ENCODE measurements at places on chromosomes 12 and 14.

DNA sequence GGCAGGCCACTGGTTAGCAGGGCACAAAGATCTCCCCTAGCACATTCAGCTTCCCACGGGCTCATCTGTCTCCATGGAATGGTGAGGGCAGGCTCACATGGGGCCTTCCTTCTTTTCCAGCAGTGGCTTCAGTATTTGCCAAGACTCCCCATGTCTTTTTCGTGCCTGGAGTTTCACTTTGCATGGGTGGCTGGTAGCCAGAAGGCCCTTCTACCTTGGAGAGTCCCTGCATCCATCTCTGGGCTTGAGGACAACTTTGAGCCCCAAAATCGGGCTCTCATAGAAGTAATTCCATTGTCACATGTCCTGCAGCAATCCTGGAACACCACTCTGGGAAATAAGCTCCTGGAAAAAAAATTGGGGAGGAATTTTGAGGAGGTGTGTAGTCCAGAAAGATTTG, 42.1 kb downstream of the NFKBIA start:
- no peak for DNase-seq

DNA sequence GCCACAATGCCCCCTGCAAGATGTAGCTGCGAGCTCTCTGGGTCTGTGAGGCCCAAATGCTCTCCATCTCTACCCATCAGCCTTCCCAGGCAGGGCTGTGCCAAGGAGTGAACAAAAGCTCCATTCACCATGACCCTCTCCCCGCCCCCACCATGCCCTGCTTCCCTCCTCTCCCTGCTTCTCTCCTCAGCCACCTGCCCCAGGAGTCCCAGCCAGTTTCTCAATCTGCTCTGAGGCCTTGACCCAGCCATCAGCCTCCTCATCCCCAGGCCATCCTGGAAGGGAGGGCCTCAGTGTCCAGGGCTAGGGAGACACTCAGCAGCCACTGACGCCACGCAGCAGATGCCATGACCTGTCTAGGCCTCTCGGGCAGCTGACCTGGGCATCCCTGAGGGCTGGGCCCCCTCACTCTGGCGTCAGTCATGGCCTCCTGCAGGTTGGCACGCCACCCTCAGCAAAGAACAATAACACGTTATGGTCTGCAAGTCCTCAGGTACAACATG, 8.5 kb upstream of the KRT5 start:
- DNase-seq = no peak

- no peak for DNase-seq
Observed at GRCh38 chr14:42517806-42518500, 911.3 kb downstream of the LRFN5 start.

GRCh38 chr12:700016-700415, 36.8 kb upstream of the NINJ2 start:
- DNase-seq = no peak

DNA sequence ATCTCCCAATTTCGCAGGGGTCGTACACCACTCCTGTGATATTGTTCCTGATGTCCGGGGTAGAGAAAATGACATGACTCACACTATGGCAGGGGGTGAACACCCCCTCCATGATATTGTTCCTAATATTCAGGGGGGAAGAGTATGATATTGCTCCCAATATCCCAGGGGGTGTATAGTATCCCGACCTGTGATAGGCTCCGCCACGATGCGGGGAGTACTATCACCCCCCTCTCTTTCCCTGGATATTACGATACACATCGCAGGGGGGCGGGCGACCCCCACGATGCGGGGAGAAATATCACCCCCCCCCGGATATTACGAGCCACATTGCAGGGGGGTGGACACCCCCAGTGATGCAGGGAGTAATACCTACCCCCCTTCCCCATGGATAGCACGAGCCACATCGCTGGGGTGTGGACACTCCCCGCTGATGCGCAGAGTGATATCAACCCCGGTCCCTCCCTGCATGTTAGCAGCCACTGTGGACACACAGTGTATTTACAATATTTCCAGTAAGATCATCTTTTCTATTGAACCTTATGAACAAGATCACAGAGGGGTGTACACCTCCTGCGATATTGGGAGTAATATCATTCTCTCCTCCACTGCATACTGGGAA, 17.7 kb downstream of the SMIM41 start:
- no peak for DNase-seq

- no peak for DNase-seq
Observed at GRCh38 chr14:34966413-34966812, 16.4 kb upstream of the SRP54 start.

- no peak for DNase-seq
Observed at GRCh38 chr12:46135750-46136149, 133.1 kb downstream of the SLC38A1 start.

- DNase-seq = no peak
Observed at GRCh38 chr14:101584055-101584859, 23.0 kb downstream of the DIO3 start.

DNA sequence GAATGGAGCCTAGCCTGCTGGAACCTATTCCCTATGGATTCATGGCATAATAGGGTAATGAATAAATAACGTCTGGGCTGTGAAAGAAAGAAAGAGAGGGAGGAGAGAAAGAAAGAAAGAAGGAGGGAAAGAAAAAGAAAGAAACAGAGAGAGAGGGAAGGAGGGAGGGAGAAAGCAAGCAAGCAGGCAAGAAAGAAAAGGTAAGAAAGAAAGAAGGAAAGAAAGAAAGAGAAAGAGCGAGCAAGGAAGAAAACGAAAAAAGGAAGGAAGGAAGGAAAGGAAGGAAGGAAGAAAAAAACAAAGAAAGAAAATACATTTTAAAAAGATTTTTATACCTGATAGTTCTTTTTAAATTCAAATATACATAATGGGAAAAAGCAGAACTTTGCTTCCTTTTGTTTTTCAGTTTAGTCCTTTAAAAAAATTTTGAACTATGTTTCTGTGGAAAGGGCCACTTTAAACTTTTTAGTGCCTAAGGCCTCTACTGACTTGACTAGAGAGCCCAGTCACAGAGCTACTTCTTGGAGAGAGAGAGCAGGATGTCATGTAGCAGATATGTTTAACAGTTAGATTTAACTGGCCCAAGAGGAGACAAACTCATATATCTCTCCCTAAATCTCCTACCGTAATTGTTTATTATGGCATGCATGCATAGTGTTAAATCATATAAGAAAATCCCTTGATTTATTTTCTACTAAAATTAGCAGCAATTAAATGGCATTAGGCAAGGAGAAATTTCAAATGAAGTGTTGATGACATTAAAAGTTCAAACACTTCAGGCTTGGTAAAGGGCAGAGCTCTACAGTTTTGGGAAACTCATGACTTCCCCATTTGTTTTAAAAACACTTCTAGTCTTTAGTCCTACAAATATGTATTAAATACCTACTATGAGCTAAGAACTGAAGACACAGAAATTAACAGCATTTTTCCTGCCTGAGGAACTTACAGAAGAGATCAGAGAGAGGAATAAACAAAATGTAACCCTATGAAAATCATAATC, 305.5 kb downstream of the BCAT1 start:
- no peak for DNase-seq

GRCh38 chr12:85156569-85156968, 120.4 kb downstream of the LRRIQ1 start:
- no peak for DNase-seq

DNA sequence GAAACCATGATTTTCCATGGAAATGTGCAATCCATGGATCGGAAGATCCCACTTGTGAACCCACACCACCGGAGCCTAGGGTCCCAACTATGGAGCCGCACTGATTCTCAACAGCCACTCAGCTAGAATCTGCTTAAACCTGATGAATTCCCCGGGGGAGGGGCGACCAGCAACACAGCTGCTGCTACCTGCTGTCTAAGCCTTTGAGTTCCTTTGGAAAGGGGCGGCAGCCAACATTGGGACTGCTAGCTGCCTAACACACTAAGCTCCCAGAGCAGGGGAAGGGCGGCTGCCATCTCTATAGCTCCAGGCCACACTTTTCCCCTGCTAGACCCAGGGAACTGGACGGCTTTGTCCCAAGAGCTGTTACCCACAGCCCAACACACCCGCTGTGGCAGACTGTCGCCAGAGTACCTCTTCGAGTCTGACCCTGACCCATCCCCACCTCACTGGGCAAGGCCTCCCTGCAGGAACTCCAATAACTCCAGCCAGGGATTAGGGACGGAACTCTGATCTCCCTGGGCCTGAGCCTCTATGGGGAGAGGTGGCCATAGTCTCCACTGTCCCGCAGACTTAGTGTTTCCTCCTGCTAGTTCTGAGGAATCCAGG, 205.8 kb upstream of the SLC16A7 start:
- no peak for DNase-seq

DNA sequence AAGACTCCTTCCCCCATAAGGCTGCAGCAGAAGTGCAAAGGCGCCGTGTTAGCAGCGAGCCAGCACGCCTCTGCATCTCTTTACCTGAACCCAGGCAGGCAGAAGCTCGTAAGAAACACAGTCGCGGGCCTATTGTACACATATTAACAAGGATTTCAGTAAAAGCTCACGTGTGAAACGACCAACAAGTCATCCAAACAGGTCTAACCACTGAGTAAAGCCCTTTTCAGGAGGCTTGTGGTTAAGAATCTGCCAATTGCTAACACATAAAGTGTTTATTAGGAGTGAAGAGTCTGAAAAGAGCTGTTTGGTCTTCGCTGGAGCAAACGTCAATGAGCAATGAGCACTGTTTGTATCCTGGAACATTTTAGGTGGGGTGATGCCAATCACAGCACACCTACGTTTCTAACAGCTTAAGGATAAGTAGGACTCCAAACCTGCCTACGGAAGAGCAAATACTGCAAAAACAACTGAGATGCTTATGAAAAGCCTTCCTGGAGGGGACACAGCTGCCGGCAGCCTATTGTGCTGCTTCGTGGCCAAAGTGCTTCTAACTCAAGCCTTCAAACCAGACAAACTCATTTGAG, 43.1 kb downstream of the PRKAB1 start:
- no peak for DNase-seq

DNA sequence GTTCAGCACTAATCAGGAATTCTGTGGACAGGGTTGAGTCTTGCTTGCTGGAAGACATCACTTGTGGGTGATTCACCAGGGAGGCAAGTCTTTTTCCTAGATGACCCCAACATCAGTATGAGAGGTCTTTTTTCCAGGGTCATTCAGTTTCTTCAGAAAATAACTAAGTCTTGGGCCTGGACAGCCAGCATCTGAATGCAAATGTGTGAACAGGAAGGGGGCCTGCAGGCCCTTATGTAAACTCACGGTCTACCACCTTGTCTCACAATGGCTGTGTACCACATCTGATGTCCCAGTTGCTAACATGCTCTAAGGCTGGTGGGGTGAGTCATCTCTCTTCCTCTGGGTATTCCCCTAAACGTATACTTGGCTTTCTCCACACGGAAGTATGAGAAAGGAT, 79.2 kb downstream of the HECTD4 start:
- DNase-seq = peak; percentile 9

- DNase-seq = no peak
Observed at GRCh38 chr12:68469113-68469512, 137.0 kb upstream of the MDM1 start.

- no peak for DNase-seq
Observed at GRCh38 chr12:52622349-52622748, 4.0 kb upstream of the KRT73 start.

GRCh38 chr12:47903927-47904712, 674 bp downstream of the VDR start:
- DNase-seq = no peak

DNA sequence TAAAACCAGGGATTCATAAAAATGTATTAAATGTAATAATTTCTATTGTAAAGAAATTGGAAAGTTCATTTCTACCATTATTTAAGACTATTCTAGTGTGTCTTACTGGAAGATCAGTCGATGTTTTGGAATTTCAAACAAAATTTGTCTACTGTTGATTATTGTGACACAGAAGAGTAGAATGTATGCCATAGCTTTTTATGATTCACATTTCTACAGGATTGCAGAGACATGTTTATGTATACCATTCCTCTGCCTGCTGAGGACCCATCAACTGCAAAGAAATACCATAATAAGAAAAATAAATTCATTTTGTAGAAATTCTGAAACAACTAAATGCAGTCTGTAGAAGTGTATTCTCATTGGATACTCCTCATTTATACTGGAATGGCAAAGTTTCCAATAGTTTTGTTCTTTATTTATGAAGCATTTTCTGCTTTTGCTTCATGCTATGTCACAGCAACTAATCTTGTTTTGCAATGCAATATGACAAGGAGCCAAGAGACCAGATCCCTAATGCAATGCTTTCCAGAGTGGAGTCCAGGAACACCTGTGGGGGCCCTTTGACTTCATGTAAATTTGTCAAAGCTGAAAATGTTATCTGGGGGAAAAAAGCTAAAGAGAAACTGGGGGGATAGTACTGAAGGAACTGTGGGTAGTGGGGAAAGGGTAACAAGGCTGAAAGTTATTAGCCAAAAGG, 172.9 kb upstream of the LRIG3 start:
- no peak for DNase-seq

DNA sequence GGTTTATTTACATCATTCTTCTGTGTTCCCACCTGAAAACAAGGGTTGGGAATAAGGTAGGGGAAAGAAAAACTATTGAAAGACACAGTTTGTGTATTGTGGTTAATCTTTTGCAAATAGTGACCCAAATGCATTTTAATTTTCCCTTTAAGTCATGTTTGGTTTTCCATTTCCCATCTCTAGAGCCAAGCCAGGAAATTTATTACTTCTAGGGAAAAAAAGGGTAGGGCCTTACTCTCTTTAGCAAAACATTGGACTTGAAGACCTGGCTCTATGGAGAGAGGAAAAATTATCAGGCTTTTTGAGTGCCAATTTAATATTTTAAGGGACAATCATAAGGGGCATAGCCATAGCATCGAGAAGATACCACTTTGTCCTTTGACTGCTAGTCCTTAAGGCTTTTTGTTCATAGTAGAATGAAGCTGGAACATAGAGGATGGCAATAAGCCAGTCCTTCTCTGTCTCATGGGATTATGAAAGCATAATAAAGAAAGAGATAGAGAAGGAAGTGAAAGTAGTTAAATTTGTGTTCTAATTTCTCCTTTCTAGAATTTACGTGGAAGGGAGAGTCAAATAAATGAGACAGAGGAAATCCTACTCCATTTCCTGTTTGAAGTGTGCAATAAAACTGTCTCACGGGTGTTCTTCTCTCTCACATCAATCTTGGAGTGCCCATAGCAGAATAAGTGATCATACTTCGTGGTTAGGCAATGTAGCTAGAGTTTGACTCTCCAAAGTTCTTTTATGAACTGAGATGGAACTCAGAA, 50.9 kb upstream of the PPFIA2 start:
- no peak for DNase-seq

- no peak for DNase-seq
Observed at GRCh38 chr12:14956024-14956891, 5.1 kb downstream of the ARHGDIB start.

DNA sequence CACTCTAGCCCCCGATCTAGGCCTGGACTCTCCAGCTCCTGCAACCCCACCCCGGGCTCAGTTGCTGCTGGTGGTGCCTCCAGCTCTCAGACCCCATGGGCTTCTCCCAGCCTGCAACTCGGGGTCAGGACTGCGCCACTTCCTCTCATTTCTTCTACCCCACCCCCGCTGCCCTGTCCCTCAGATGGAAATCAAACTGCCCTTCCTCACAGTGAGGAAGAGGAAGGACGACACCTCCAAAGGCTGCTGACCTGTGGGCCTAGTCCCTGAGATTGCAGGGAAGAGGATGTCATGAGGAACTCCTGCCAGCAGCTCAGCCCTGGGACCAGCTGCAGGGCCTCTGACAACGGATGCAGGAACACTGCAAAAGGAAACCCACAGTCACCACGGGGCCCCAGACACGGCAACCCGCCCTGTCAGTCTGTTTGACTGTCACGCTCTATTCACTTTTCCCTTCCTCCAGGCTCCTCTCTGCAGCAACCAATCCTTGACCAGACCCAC, 29.3 kb upstream of the PNMA1 start:
- DNase-seq = no peak

All from smooth muscle cell of the brain vasculature (primary cell).